DMS53 (cell line): ENCODE measurements at places on chromosomes 7 and 10.

DNA sequence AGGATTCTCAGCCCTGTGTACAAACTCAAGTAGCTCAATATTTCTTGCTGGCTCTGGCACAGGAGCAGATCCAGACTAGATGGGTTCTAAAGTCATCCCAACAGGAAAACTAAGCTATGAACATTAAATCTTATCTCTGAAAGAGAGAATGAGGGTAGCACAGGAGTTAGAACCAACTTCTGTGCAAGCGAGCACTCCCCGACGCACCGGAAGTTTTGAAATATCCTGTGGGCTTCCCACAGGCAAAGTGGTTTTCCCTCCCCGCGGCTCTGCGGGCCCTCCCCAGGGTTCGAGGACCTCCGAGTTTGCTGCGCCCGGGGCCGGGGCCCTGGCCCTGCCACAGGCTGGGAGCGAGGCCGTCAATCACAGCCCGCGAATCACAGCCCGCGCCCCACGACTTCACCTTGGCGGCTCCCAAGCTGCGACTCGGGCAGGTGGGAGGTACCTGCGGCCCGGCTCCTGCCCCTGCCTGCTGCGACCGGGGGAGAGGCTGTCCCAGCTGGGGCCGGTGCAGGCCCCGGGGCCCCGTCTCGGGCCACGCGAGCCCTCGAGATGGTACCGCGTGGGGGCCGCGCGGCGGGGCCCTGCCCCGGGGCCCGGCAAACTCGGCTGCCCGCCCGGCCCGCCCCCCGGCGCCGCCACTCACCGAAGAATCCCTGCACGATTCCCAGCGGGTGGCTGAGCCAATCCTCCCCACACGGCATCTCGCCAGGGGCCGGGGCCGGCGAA is 598 bp downstream of the MCMBP start:
- peak; percentile 80 for DNase-seq

DNA sequence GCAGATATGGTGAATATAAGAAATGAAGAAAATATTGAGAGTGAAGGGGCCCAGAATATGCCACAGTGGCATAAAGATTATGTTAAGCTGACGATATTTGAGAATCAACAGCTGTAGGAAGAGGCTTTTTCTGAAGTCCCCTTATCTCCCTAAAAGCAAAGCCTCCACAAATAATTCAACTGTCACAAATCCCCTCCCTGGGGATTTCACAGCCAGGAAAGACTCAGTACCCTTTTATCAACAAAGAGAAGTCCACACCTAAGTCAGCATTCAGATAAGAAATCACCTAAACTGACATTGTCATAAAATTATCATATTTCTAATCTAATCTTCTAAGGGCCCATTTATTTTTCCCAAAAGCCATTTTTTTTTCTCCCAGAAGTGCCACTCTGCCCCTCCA is 284.9 kb upstream of the VWC2 start:
- DNase-seq: no peak

GRCh38 chr10:118522791-118523498 is 72.5 kb downstream of the PRLHR start:
- DNase-seq: peak; percentile 69

DNA sequence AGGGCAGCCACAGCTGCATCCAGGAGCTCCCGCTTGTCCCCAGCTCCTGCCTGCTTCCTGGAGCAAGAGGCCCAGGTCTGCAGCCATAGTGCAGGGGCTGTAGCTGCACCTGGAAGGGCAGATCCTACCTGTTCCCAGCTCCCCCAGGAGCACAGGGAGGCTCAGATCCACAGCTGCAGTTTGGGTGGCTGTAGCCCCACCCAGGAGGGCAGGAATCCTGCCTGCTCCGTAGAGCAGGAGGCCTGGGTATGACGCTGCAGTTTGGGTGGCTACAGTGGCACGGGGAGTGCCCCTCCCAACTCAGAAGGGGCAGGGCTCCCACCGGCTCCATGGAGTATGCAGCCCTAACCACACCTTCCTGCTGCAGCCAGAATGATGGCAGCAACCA is 26.7 kb upstream of the CDCA7L start:
- no peak for DNase-seq

DNA sequence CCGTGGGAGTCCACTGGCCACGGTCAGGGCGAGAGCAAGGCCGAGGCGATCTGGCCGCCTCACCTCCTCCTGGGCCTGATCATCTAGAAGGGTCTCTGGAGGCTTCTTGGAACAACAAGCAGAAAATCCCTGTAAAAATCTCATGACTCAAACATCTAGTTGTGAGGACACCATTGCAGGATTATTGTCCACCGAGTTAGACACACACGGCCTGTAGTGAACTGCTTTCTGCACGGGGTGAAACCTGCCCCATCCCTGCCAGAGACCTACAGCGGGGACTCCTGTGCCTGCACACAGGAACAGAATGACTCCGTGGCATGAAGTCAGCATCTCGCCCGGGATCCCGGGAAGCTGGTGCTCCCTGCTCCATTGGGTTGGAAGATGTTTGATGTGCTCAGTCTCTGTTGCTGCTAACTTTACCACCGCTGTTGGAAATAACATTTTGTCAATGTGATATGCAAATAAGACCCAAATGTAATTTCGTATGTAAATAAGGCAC is 267.0 kb upstream of the TCERG1L start:
- no peak for DNase-seq
